ENCODE measurements at places on chromosomes 4 and X.

GRCh38 chrX:72467135-72467534, 105.5 kb downstream of the HDAC8 start:
- DNase-seq, result no peak

DNA sequence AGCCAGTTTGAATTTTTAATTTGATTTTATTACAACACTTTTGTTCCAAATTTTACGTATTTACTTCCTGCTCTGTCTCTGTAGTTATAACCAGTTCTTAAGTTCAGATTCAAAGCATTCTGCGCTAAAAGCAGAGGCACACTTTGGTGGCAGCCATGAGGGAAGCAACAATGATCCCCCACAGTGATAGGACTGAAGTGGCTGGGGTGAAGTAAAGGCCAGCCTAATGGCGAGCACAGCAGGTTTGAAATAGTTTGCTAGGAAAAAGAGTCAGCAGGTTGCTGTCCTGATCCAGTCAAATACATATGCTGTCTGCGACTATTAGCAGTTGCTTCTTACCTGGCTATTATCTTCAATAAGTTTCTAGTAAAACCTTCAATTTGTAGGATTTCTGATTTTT, 176.3 kb downstream of the RPA4 start:
- no peak for DNase-seq

DNA sequence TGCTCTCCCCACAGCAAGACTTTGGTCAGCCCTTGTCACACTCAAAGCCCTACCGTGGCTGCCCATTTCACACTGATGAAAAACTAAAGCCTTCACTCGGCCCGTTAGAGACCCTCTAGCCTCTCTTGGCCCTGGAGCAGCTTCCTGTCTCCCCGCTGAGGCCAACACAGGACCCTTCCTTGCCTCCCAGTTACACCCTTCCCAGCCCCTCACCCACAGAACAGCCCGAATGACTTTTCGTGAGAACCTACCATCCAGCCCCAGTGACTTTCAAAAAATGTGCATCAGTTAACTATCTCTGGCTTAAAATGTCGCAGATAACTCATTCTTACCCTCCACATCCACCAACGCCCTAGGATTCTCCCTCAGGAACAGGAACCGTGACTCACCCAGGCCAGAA, 756 bp upstream of the TAF9B start:
- no peak for DNase-seq

GRCh38 chrX:19347916-19348315, 4.2 kb downstream of the PDHA1 start:
- no peak for DNase-seq

DNA sequence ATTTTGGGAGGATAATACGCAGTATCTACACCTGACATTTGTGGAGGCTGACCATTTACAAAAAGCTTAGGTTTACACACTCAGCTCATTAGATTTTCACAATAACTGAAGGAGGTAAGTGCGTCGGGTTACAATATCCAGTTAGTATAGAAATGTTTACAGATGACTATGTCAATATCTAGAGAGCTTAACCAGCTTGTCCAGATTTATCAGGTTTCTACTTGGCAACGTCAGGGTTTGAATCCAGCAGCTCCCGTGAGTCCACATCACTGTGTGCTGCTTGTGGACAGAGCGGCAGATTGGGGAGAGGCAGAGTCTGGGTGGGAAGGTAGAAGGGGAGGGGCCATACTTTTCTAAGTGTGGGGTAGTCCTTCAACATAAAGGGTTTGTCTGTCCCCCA, 28.3 kb downstream of the ARHGAP10 start:
- no peak for DNase-seq

DNA sequence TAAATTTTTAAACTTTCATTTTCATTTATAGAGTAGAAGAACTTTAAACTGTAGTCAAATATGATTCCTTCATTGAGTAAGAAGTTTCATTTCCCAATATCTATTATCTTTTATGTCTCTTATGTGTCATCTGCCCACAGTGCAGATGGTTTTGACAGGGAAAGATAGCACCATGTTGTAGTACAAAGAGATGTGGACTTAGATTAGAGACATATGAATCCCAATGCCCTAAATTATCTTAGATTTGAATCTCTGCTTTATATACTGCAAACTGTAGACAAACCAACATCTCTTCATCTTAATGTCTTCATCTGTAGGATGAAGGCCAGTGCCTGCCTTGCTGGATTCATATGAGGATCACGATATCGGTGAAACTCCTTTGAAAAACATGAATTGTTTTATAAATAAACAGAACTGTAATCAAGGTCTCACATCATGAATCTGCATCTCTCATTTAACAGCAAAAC, 217.5 kb downstream of the BANK1 start:
- DNase-seq, result no peak

DNA sequence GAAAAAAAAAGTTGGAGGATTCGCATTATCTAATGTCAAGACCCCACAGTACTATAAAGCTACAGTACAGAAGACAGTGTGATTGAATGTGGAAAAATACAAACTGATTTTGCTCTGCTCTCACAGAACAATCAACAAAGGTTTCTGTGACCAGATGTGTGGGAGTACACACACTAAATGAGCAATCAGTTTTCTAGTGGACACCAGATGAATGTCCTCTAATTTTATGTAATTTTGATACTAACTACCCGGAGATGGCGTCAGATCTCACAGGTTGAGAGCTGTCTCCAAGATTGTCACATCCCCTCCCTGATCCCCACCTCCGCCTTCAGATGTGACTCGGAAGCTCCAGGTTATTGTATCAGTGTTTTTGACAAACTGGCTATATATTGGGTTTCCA, 81.9 kb upstream of the HUWE1 start:
- no peak for DNase-seq

DNA sequence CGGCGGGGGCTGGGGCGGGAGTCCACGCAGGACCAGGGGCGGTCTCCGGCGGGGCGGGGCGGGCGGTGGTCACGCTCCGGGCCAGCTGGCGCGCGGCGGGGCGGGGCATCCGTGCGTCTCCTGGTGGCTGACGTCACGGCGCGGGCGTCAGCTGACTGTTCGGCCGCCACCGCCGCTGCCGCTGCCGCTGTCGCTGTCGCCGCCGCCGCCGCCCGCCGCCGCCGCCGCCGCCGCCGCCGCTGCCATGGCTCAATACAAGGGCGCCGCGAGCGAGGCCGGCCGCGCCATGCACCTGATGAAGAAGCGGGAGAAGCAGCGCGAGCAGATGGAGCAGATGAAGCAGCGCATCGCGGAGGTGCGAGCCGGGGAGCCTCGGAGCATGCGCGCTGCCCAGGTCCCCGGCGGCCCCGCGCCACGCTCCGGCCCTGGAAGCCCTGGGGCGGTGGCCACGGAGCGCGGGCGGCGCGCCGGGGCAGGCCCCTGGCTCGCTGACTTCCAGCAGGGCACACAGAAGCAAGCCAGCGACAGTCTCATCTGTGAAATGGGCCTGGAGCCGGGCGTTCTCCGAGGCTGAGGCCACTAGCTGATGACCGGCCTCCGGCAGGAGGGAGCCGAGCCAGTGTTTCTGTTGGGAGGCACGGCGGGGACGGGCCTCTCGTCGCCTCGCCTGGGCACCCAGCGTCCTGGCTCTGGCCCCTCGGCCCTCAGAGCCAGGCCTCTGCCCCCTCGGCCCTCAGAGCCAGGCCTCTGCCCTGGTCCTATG, at the start of gene FAM50A:
TSS of gene FAM50A (plus strand) at position 150 of the 763 bp plus-strand sequence. CDS start at position 245, 95 bp downstream.
- DNase-seq, result peak; percentile 64

DNA sequence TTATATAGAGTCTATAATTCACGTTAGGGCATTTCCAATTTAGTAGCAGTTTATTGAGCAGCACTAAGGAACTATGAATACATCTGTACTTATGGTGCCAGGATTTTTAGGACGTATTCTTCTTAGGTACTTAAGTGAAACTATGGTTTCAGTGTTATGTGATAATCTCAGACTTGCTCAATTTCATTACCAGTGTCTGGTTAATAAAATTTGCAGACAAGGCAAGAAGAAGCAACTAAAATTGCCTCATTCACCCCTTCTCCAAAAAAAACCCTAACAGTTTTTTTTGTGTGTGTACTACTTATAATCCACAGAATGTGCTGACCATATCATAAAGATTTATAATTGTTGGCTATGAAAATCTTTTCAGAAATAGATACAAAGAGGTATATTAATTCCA, 6.0 kb upstream of the CXCL10 start:
- no peak for DNase-seq

- DNase-seq, result no peak
These were observed 96.8 kb upstream of the NLGN4X start for GRCh38 chrX:6325437-6325836.

DNA sequence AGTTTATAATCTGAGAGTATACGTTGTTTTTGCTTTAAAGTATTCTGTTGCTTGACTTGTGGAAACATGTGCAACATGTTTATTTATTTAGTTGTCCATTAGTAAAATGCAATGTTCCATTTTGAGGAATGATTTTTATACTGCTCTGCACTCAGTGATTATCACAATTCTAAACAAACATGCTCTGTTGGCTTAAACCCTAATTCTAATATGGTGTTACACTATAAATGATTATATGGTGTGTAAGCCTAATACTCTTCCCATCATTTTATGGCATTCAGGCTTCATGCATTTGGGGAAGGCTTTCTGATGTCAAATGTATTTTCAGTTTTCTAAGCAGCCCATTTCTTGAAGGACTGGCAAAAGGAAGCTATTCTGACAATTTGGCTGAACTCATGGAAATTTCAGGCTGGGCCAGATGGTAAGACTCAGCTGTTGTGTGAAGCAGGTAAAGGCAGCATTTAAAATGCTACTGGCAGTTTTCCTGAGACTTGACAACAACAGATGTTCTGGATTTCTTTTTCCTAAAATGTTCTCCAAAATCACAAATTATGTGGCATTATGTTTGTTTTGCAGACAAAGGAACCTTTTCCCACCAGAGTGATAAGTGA, 336.7 kb upstream of the GNPDA2 start:
- no peak for DNase-seq

DNA sequence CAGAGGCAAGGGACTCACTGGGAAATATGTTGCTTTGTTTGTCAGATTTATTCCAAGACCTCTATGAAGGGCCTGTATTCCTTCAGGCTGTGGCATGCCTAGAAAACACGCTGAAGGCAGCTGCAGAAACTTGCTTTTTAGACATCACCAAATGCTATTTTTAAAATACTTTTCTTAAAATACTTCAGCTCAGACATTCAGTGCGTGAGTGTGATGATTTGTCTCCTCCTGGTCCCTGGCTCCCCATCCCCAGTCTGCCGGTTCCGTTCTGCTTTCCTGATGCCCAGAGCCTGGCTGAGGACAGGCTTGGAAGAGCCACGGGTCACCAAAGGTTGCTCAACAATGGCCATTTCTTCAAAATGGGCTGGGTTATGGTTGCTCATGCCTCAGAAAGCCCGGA, 55.0 kb downstream of the PSAPL1 start:
- no peak for DNase-seq

- no peak for DNase-seq
These were observed 250.7 kb downstream of the NAP1L3 start for GRCh38 chrX:93422693-93423092.

DNA sequence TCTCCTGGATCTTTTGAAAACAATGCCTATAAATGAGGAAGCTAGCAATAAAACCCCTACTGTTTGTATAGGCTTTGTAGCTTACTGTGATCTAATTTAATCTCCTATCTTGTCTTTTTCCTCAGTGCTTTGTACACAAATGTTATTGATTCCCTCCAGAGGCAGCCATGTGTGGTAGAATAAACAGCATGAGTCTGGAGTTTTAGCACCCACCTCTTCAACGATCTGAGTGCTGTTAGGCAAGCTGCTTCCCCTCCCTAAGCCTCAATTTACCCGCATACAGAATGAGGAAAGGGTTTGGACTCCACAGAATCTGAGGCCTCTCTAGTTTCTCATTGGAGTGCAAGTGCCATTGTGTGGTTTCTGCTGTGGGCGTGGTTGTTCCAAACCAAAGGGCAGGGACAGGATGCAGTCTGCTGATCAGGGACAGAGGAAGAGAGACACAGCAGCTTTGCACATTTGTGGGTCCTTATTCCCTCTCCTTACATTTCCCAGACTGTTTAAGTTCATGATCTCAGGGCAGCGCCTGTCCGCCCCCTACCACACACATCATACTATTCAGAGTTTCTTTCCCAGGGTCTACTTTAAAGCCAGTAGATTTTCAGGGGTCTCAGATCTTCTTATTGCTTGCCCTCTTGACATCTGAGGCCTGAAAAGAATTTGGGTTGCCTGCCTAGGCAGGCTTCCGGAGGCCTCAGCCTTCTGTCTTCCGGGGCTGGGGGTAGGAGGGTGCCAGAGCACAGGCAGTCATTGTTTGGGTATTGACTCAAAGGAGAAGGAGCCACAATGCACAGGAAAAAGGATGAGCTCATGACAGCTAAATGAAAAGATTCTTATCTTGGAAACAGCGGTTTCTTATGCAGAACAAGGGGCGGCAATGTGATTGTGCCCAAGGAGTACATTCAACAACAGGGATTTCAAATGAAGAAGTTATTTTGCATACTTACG, 114.9 kb upstream of the TEX13D start:
- DNase-seq, result peak; percentile 49

DNA sequence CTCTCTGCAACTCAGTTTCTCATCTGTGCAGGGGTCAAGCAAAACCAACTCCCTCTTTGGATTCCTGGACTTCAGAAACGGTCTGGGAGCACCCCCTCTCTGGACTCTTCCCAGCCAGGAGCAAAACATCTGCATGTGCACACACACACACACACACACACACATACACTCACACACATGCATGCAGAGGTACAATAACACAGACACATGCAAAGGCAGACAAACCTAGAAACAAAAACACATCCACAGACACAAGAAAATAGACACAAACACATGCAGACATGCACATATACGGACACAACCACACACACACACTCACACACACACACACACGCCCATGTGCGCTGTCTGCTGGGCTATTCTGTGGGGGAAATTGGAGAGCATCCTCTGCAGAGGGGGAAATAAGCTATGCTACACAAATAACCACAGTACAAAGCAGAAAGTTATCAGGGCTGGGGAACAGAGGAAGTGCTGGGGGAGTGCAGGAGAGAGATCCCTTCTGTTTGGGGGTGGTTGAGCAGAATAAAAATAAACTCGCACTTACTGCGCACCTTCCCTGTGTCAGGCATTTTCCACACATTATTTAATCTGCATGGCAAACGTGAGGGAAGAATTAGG, 19.9 kb downstream of the IQSEC2 start:
- no peak for DNase-seq

GRCh38 chr4:25446611-25447010, 69.5 kb downstream of the ANAPC4 start:
- no peak for DNase-seq

Measured in stimulated activated CD4-positive, alpha-beta T cell treated with anti-CD3 and anti-CD28 coated beads, Interleukin-4, amount 100 ng/mL, for 48 hours (primary cell).